Kidney (tissue), 22 donors: ENCODE measurements at places on chromosomes 11 and 22. TPM values are rescaled to one million over a fixed set of nuclear protein-coding genes. Genes with fewer than 3 reads are reported as not detected.

- H3K27me3 ChIP-seq, result no peaks in the 10 kb centered on the region
- H3K4me1 ChIP-seq, result no peaks in the 10 kb centered on the region
- no peaks in the 10 kb centered on the region for H3K36me3 ChIP-seq
Measured at GRCh38 chr22:26323013-26323412, 106.0 kb upstream of the ASPHD2 start.

NFAM1 gene
- 7.9 TPM for total RNA-seq

DNA sequence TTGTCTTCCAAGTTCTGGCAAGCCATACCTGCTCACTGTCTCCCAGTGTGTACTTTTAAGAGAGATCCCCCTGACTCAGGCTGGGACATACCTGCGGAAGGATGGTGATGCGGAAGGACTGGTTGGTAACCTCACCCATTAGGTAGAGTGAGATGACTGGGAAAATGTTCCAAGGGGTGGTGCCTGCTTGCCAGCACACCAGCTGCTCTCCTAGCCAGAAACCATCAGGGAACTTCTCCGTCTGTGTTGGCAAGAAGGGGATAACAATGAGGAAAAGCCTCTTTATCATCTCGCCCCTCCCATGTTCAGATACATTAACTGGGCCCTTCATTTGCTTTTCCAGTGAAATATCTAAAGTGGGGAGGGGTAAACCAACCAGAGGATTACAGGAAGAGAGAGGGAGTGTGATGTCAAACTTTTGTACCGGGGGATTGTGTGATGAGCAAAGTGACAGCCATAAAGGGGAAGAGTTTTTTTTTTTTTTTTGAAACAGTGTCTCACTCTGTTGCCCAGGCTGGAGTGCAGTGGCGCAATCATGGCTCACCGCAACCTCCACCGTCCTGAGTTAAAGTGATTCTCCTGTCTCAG lies at the start of gene BACE1-AS:
TSS of gene BACE1-AS (plus strand) at position 538 of the 588 bp plus-strand sequence.
- H3K27me3 ChIP-seq, result no peaks in the 10 kb centered on the region
- peaks cover 30% of the 10 kb centered on the region for H3K36me3 ChIP-seq
- H3K4me1 ChIP-seq, result no peaks in the 10 kb centered on the region
- no peak within 1 kb of the TSS for H3K27ac ChIP-seq
- no peak for DNase-seq

TPCN2 gene
- 22.4 TPM for total RNA-seq

HBG1 gene
- not detected for total RNA-seq
